ENCODE measurements at places on chromosomes 2 and 18.

DNA sequence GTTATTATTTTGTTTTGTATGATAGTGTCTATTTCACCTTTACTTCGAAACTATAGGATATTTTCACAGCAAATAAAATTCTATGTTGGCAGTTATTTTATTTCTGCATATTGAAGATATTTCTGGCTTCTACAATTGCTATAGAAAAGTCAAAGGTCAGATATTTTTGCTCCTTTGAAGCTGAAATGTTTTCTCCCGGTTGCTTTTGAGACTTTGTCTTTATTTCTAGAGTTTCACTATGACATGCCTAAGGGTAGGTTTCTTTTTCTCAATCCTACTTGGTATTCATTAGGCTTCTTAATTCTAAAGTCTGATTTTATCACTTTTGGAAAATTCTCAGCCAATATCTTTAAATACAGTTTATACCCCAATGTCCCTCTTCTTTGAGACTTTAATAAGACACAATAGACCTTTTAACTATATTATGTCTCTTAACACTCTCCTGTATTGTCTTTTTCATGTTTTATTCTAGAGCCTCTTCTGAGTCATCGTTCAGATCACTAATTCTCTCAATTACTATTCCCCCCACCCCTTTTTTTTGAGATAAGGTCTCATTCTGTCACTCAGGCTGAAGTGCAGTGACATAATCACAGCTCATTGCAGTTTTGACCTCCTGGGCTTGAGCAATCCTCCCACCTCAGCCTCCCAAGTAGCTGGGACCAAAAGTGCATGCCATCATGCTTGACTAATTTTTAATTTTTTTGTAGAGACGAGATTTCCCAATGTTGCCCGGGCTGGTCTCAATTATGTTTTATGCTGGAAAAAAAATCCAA lies 50.5 kb downstream of the USP37 start:
- no peak for DNase-seq

GRCh38 chr2:217599906-217600305 lies 402.9 kb downstream of the TNS1 start:
- no peak for DNase-seq

DNA sequence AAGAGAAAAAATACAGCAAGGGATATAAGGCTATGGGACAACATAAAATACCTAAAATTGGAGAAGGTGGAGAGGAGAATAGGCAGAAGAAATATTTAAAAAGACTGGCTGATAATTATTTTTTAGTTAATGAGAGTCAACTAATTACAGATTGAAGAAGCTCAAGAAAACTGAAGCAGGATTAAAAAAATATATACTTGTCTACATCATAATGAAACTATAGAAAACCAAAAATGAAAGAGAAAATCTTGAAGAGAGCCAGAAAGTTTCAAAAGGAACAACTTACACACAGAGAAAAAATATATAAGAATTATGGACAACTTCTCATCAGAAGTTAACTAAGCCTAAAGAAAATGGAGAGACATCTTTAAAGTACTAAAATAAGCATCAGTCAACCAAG lies 62.9 kb upstream of the APCDD1 start:
- no peak for DNase-seq

DNA sequence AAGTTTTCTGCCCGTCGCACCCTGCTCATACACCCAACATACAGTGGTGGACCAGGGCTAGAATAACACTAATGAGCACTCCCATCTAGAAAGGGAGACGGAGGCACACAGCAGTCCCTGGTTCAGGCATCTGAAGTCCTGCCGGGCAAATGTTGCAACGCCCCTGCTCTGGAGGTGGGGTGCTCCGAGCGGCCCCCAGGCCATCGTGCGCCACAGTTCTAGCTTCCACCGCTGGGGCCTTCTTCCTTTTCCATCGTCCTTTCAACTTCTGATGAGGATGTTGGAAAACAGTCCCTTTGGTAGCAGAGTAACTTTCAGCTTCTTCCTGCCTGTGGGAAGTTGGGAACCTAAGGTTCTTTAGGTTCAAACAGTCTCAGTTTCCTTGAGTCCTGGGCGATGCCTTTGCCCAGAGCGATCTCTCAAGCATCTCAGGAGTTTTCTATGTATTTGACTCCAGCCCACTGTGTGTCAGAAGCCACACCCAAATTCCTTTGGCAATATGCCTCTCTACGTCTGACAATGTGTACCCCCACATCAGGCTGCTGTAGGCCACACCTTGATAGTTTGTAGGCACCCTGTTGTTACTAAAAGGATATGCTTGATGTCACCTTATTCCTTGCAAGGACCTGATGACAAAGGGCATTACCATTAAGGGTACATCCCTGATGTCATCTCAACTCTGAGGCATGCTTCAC lies 258.8 kb downstream of the GLI2 start:
- DNase-seq, result no peak

GRCh38 chr2:111905990-111906735 lies 7.8 kb downstream of the MERTK start:
- DNase-seq, result no peak

DNA sequence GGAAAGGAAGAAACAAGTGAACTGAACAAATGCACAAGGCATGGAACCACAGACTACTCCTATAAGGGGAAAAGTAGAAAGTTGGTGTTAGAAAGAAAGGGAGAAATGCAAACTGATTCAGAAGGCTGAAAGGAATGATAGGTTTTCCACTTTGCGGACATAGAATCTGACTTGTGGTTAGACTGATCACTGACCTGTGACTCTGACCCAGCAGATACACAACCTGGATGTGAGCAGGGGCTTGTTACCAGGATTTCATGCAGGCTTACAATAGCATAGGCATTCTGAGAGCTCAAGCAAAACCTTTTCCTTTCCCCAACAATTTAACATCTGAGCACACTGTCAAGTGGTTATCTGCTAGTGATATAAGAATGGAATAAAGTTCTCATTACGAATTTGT lies 237.0 kb upstream of the CDH20 start:
- DNase-seq, result no peak

DNA sequence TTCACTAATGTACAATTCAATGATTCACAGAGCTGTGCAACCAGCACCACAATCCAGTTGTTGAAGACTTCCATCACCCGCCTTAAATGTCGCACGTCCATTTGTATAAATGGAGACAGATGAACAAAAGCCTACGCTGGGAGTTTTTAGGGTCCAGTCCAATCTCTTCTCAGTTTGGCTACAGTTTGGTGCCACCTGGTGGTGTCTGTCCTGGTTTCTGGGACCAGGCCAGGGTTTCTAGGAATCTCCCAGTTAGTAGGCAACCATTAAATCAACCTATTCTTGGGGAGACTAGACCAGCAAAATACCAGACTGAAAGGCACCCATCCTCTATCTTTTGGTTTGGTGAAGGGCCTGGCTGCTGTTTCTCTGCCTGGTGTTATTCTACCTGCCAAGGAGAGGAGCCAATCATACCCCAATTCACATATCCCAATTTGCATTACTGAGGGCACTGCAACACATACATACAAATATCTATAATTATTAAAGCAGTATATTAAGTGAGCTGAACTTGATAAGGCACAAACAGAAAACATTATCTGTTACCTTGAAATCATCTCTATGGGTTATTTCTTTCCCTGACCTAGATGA lies 3.2 kb upstream of the DDX1 start:
- no peak for DNase-seq

DNA sequence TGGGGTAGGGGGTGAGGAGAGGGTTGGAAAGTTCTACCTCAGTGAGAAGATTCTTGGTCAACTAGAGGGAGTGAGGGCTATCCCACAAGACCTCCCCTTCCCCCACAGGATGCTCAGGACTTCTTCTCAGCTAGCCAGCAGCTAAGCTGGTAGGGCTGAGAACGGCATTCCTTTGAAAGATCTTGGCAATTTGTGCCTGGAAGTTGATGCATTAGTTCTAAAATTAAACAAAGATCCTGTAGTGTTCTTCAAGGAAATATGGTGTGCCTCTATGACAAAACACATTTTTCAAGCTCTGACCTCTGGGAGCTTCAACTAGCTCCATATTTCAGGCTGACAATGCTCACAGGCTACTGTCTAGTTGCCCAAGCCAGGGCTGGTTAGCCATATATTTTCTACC lies 2.3 kb downstream of the LYPD1 start:
- DNase-seq, result no peak

GRCh38 chr2:217667512-217667911 lies 335.3 kb downstream of the TNS1 start:
- no peak for DNase-seq

GRCh38 chr2:10236571-10237391 lies 65.9 kb upstream of the HPCAL1 start:
- DNase-seq, result no peak

- no peak for DNase-seq
Observed at GRCh38 chr18:3455907-3456685, 6.1 kb downstream of the TGIF1 start.

GRCh38 chr2:44941551-44942234 lies at the start of gene SIX3:
Gene SIX3, plus strand, starts transcription at chr2:44941702. Its CDS starts 403 bp downstream, at chr2:44942105.
- peak; percentile 43 for DNase-seq

DNA sequence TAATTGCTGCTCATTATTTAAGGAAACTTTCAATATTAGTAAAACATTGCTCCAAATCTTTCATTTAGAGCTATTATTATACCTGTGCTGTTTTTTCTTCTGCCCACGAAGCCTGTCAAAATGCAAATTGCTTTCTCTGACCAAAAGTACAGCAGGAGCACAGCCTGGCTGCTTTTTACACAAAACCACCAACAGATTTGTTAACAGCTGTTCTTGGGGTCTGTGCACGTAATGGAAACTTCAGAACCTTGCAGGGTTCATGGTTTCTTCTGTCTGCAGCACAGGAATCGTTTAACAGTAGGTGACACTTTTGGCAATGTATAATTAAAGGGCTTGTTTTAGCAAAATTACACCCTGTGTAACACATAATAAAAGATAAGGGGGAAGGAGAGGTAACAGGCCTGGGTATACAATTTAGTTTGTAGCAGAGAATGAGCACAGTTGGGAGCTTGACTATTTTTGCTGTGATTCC lies 447.3 kb downstream of the KCNJ3 start:
- DNase-seq, result no peak

DNA sequence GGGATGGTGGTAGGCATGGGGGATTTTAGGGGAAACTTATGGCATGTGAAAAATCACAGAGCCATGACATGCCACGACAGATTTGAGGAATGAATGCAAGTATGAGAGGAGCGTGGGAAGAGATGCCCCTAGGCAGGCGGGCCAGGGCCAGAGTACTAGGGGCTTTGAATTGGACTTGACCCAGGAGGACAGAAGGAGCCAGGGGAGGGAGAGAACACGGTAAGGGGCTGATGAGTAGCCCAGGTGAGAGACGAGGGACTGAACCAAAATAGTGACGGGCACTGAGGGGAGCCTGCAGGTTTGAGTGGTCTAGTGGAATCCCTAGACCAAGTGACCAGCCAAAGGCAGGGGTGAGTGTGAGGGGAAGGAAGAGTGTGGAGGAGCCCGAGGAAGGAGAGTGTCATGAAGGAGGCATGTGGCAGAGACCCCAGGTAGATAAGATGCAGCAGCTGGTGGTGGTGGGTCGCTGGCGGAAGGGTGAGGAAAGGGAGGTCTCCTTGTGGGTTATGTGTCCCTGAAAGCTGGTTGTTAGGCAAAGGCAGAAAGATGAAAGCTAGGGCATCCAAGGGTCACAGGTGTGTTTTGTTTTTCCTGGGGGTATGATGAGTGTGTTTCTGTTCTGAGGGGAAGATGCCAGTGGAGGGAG lies 48.7 kb downstream of the ZBTB7C start:
- no peak for DNase-seq

DNA sequence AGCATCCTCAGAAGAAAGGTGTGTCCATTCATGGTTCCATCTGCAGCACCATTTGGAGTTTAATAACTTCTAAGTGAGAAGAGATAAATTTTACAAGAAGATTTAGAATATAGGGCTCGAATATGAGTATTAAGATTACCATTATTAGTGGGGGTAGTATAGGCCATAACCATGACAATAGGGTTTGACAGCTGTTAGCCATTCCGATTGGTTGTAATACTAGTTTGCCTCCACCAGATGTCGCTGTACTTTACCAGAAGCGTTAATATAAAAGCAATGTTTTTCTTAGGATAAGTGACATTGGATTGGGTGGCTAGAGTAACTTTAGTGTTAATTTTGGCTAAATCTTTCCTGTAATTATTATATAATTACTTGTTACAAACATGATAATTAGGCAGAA lies 107.5 kb upstream of the SRD5A2 start:
- DNase-seq, result no peak

- DNase-seq, result no peak
Observed at GRCh38 chr2:1557467-1557820, 144.2 kb downstream of the TPO start.
